SJCRH30 (cell line): ENCODE measurements at places on chromosomes 1 and 21. TPM values are rescaled to one million over a fixed set of nuclear protein-coding genes. Genes with fewer than 3 reads are reported as not detected.

DNA sequence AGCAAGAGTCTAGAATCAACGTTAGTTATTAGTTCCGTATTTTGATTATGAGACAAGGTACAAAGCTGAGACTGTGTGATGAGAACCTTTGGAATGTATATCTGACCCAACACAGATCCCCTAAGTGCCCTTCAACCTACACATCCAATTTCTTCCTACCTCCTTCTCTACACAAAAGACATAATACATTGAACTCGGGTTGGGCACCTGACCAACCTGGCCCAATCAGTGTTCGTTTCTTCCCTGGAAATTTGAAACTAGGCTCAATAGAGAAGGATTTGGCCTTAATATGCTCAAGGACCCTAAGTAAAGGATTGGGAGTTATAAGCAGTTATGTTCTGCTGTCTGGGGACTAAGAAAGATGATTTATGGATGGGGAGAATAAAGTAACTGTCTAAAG, 12.1 kb downstream of the ITSN1 start:
- DNase-seq, result no peak

The NEGR1 gene
- total RNA-seq, result 0.99 and 1.2 TPM in 2 replicates

The SMCP gene
- not detected in 2 replicates for total RNA-seq

DNA sequence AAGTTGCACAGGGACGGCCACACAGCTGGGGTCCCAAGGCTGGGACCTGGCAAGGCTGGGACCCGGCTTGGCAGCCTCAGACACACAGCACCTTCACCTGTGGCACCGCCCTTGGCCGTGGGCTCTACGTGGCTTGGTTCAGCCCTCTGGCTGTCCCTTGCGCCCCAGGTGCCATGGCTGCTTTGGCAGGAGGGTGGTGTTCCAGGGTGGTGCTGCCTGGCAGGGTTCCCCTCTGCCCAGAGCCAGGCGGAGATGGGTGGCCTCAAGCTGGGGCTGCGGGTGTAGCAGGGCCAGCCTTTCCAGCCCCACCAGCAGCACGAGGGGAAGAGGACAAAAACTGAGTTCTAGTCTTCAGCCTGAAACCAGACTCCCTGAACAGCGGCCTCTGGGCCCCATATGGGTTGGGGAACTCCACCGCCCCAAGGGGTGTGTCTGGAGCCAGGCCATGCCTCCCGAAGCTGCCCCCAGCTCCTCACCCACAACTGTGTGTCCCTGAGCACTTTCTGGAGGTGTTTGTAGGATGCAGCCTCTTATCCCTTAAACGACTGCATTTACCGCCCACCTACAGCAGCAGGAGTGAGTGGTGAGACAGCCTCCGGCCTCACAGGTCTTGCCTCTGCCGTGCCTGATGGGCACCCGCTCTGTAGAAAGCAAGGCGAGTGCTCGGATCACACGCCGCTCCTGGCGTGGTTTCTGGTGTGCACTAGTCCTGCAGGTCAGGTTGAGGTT, 92.3 kb downstream of the PDE9A start:
- DNase-seq, result no peak

- no peak for DNase-seq
These were observed 11.8 kb downstream of the LMX1A start for GRCh38 chr1:165344736-165345135.

DNA sequence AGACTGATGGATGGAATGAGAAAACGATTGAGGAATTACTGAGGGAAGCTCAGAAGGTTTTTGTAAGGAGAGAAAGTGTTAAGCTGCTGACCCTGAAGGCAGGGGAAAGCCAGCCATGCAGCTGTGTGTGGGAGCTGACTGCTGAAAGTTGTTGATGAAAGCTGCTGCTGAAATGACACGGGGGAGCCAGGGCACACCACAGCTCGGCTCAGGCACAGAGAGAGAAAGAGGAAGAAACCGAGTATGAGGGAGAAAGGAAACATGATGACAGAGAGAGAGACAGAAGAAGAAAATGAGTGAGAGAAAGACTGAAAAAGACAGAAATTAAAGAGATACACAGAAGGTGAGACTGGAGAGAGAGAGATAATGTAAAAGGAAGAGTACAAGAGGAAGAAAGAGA, 115.5 kb downstream of the LRRC53 start:
- DNase-seq, result no peak

DNA sequence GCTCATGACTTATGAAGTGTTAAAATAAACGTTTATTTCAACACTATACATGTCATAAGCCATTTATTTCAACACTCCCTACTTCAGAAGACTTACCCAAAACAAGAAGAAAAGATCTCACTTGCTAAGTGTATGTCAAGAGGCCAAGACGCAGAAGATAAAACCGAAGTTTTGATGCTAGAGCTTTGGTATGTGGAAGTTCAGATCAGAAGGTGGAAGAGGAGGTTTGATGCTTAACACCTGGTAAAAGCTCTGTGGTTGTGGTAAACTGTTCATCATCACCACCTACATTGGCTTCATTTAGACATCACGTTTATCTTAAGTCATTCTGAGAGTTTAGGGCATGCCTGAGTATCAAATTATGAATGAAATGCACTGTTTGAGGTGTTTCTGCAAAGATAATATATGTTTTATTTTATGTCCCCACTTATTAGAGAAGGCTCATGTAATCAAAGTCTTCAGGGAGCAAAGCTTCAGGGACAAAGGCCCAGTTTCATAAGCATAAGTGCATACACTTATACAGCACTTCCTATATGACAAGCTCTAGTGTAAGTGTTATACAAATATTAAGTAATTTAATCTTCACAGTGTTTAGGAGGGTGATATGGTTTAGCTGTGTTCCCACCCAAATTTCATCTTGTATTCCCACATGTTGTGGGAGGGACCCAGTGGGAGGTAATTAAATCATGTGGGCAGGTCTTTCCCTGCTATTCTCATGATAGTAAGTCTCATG, 533.3 kb downstream of the PTBP2 start:
- no peak for DNase-seq
